Fibroblast of mammary gland (primary cell): ENCODE measurements at places on chromosomes 12 and 14.

DNA sequence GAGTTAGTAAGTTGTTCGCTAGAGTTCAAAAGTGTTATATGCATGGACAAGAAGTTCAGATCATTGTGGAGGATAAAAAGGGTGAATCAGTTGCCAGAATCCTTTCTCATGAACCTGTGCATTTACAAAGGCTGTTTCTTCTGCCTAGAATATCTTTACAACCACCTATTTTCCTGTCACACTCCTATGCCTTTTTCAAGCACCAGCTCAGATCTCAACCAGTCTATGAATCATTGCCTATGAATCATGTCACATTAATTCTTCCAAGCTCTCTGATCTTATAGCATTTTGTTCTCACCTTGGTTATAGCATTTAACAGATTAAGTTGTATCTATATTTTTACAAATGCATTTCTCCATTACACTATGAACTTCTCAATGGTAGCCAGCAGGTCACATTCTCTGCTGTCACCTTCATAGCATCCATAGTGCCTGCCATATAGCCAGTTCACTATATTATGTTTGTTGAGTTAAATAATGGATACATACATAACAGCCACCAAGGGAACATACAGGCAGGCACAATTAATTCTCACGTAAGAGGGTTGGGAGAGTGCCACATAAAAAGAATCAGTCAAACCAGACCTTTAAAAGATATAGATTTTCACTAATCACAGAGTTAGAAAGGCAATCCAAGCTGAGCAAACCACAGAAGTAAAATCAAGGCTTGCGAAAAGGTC lies 573.0 kb downstream of the FOXG1 start:
- DNase-seq, result peak; percentile 25

GRCh38 chr12:118377021-118377883 lies 897 bp downstream of the SUDS3 start:
- no peak for DNase-seq

- peak; percentile 81 for DNase-seq
Observed at GRCh38 chr12:46944088-46944487, 118.3 kb upstream of the SLC38A4 start.

DNA sequence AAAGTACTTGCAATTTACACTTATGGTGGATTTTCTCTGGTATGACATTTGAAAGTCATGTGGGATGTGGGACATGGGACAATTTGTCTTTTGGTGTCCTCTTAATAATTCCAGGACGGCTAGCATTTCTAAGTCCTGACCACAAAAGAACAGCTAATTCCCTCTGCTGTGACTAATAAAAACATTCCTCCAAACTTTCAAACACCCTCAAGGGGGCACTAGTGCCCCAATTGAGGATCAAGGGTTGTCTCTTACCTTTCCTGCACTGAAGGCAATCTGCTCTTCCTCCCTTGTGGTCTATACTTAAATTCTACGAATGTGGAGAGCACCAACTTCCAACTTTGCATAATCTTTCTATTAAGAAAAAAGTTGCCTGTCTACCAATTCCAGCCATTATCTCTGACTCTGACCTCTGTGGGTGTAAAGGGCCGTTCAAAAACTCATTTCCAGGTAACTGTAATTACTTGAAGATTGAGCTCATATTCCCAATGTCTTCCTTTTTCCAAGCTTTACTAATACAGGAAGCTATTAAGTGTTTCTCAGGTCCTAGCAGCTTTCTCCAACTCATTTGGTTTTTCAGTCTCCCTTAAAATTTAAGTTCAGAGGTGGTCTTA lies 210.2 kb downstream of the PTPRO start:
- peak; percentile 91 for DNase-seq

GRCh38 chr14:93943052-93943451 lies 15.9 kb downstream of the FAM181A start:
- peak; percentile 29 for DNase-seq

- no peak for DNase-seq
Observed at GRCh38 chr12:57524814-57525614, 2.4 kb downstream of the MBD6 start.

- DNase-seq, result no peak
Observed at GRCh38 chr14:98900798-98901197, 371.2 kb downstream of the BCL11B start.

- DNase-seq, result no peak
Observed at GRCh38 chr14:105378873-105379685, 19.3 kb upstream of the TEX22 start.

GRCh38 chr14:57502586-57503254 lies 9.1 kb upstream of the CCDC198 start:
- DNase-seq, result peak; percentile 73

GRCh38 chr12:42173961-42174521 lies 29.4 kb upstream of the GXYLT1 start:
- DNase-seq, result no peak

- DNase-seq, result no peak
Observed at GRCh38 chr14:44804391-44804790, 157.4 kb downstream of the KLHL28 start.

- DNase-seq, result peak; percentile 37
Observed at GRCh38 chr12:63821781-63822251, 22.7 kb upstream of the SRGAP1 start.

GRCh38 chr12:6212086-6212485 lies 11.9 kb downstream of the CD9 start:
- DNase-seq, result no peak

DNA sequence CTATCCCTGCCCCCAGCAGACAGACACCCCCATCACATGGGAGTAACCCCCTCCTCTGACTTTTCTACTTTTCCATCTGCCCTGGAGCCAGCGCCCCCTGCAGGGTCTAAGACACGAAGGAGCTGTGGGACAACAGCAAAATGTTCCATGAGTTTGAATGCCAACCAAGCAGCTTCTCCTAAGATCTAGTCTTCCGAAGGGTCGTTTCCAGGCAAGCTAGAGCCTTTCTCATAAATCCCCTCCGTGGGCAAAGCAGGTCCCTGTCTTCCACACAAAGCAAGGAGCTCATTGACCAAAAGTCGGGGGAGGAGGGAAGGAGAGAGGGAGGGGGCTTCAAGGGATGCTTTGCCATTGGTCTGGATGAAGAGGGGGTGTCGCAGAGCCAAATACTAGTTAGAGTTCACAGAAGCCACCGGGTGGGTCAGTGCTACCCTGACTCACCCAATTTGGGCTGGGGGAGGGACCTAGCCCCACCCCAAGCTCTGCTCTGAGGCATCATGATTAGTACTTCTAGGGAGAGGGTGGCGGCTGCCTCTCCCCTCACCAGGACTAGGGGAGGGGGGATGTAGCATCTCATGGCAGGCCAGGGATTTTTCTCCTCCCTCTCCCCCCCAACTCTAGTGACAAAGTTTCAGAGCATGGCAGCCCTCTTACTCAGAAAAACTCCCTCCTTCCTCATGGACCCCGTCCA lies 1.6 kb downstream of the MSI1 start:
- no peak for DNase-seq

- no peak for DNase-seq
Observed at GRCh38 chr12:82097877-82098276, 260.3 kb downstream of the CCDC59 start.

DNA sequence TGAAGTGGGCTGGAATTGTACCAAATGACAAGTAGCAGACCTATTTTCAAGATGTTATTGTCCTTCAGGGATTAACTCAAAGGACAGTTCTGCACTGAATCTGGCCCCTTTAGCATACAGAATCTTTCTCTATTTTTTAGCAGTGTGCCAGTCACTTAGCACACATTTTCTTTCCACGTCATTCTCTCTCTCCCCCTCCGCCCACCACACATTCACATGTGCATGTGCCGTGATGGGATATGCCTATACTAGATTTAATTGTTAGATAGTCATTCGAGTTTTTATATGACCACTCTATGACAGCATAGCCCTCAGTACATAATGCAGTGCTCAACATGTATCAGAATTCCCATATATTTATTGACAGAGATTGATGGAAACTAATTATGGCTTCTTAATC lies 129.1 kb downstream of the KCNC2 start:
- DNase-seq, result no peak

DNA sequence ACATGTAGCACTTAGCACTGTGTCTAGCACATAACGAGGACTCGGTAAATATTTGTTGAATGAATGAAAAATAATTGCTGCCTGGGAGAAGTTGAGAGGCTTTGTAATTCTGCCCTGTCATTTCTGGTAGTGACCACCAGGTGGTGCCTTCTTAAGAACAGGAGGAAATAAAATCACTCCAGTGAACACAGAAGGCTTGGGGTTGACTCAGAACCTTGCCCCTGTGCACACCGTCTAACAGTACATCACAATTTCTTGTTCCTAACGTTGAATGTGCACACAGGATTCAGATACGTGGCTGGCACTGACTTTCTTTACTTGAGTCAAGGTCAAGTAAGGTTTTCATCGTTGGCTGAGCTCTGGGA lies 91.8 kb downstream of the RGS6 start:
- peak; percentile 35 for DNase-seq

DNA sequence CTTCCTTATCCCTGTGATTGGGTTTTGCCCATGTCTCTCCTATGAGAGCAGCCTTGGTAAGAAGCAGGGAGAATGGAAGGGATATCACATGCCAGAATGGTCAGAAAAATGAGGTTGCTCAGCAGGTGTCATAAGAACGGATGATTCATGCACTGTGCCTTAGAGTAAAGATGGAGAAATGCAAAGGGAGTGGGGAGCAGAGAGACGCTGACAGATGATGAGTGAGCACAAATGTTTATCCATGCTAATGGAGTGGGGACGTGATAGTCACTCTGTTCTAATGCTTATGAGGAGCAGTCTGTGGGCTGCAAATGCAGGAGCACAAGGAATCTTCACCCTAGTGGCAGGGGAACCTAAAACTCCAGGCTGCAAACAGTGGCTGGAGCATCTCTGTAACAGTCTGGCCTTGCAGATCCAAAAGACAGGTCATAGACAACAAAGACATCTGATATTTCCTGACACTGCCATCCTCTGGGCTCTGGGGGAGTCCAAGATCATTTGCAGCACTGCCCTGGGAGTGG lies 243.2 kb downstream of the CACNA1C start:
- peak; percentile 89 for DNase-seq

DNA sequence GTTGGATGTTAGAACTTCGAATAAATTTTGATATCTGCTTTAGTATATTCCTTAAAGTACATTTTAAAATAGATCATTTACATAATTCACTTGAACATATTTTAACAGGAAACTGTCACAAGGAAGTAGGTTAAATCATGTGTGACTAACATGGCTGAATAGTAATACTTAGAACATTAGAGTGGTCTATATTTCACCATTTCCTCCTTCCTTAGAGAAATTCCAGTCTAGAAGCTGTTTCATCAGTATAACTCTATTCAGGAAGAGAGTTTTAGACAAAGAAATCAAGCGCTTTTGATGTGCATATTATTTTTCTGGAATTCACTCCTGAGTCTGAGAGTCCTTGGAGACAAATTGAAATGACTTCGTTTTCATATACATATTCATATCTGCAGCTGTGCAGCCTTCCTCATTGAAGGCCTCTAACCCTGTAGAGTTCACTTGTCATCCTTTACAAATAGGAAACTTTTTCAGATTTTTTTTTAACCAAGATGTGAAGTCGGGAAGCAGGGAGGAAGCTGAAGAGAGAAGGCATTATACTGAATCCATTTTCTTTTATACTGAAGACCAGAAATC lies 28.4 kb downstream of the IRAK3 start:
- DNase-seq, result no peak

- no peak for DNase-seq
Observed at GRCh38 chr14:104979758-104980610, 1.8 kb upstream of the AHNAK2 start.

GRCh38 chr14:38233218-38233617 lies 22.7 kb downstream of the CLEC14A start:
- DNase-seq, result no peak

DNA sequence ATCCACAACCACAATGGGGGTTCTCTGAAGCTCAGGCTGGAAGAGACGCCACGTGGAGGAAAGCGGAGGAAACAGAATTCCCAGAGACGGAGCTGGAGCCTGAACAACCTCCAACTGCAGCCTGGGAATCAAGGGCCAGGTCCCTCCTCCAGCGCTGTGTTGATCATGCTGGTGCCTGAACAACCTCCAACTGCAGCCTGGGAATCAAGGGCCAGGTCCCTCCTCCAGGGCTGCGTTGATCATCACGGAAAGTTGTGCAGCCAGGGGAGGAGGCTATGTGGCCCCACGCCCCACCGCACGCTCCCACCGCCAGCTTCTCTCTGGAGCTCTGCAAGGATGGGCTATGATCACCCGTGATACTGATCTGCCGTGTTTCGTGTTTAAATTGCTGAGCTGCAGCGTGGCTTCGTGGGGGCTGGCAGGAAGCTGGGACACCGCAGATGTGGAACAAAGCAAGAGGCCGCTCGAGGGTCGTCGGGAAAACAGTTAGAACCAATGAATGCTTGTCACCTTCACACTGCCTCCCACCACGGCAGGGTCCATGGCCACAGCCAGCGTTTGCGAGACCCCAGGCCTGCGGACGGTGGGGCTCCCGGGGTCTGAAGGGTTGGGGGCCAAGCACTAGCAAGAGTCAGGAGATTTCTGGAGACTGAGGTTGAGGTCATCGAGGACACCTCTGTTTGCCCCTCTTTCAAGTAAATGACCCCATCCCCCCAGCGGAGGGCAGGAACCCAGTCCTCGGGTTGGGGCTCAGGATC lies 51.8 kb upstream of the FBRSL1 start:
- DNase-seq, result no peak

DNA sequence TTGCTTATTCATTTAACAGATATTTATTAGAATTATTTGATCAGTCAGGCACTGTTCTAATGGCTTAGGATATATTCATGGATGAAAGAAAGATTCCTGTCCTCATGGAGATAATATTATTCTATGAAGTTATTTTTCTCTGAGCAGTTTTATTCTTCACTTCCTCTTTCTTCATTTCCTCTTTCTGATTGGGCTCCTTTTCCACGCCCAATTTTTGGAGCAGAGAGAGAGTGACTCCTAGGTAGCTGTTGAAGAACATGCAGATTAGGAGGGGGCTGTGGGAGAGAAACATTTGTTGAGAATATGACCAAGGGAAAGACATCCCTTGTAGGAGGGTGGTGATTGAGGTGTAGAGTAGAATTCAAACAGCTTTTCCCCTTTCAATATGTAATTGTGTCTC lies 6.0 kb upstream of the YARS2 start:
- no peak for DNase-seq

DNA sequence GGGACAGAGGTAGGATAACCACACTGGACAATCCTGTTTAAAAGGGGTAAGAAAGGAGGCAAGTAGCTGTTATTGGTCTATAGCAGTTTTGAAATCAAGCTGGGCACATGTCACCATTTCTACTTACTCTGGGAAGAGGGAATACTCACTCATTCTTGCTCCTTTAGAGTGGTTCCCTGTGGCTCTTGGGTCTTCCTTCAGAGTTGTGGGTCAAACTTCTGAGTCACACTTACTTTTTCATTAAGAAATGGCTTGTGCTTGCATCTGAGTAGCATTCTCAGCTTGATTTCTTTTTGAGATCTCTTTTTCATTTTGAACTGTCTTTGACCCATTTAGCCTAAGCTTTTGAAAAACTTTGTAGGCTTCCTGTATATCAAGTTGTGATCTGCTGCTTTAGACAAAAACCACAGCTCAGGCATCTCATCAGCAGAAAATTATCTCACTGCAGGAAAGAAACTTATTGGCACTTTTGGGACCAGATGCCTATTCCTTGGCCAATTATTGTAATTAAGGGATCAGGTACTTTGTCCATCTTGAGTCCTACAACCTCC lies 122.2 kb downstream of the AEBP2 start:
- peak; percentile 19 for DNase-seq

- DNase-seq, result peak; percentile 98
Observed at GRCh38 chr12:110543252-110543959, 39.7 kb downstream of the PPTC7 start.

GRCh38 chr12:2804393-2805142 lies 7.9 kb upstream of the ITFG2 start:
- peak; percentile 68 for DNase-seq

- no peak for DNase-seq
Observed at GRCh38 chr12:76143343-76144244, 59.1 kb upstream of the NAP1L1 start.

GRCh38 chr12:28374556-28374955 lies 184.3 kb downstream of the CCDC91 start:
- peak; percentile 29 for DNase-seq
